ENCODE measurements at places on chromosomes 3 and 15.

- no peak for DNase-seq
Observed at GRCh38 chr3:114456742-114457141, 162.9 kb downstream of the TIGIT start.

- DNase-seq: peak; percentile 22
Observed at GRCh38 chr3:59212128-59212779, 162.4 kb upstream of the CFAP20DC start.

GRCh38 chr3:74711913-74712512 lies 97.6 kb upstream of the CNTN3 start:
- DNase-seq: no peak

- no peak for DNase-seq
Observed at GRCh38 chr3:167166594-167167253, 213.4 kb downstream of the ZBBX start.

GRCh38 chr15:92951800-92952457 lies 51.8 kb downstream of the CHD2 start:
- no peak for DNase-seq

- DNase-seq: no peak
Observed at GRCh38 chr3:79488407-79488806, 279.4 kb downstream of the ROBO1 start.

GRCh38 chr15:71448688-71449114 lies 333.4 kb downstream of the THSD4 start:
- peak; percentile 56 for DNase-seq

- DNase-seq: no peak
Observed at GRCh38 chr15:68497206-68497910, 65.4 kb upstream of the ITGA11 start.

DNA sequence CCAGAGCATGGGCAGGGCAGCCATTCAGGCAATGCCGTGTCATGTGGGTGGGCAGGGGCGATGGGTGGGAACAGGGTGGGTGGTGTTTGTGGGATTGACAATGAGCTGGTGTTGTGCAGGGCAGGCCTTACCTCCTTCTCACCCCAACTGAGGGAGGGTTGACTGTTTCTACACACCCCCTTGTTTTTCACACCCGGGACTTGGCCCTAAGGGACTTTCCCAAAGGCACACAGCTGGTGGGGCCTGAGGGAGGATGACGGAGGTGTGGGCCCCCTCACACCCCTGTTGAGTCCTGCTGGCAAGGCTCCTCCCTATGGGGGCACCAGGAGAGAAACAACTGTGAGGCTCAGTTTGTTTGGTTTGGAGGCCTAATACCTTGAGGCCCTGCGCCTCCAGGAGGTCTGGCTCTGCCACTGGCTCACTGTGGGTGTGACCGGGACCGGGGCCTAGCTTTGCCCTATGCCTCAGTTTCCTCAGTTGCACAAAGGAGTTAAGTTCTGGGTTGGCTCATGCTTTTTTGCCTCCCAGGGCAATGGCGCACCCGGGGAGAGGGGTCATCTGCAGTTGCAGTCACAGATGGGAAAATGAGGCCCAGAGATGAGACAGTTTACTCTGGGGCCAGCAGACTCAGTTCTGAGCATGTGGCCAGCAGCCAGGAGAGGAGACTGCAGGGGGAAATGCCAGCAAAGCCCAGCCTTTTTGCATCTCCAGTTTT lies 5.1 kb upstream of the DNAH1 start:
- DNase-seq: no peak

GRCh38 chr3:71045212-71045916 lies 538.2 kb downstream of the FOXP1 start:
- no peak for DNase-seq

GRCh38 chr3:158742871-158743663 lies 10.8 kb upstream of the RARRES1 start:
- DNase-seq: no peak

DNA sequence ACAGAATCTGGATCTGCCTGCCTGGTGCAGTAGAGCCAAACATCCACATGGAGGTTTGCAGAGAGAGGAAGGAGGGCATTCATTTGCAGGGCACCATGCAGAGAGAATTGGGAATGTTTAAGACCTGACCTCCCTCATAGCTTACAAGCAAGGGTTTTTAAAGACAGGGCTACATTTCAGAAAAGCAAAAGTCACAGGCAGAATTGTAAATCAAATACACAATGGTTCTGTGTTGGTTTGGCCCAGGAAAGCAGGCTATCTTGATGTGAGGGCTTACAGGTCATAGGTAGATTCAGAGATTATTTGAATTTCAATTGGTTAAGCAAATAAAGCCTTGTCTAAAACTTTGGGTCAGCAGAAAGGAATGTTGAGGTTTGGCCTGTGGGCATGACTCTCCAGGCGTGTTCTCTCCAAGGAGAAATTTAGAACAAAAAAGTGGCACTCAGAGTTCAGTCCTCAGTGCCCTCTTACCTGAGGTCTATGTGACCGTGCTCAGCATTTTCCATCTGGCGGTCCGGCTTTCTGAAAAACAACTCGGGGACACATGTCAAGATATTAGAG lies 91.5 kb downstream of the CD47 start:
- no peak for DNase-seq

GRCh38 chr3:164222197-164222596 lies 856.1 kb downstream of the SI start:
- no peak for DNase-seq

GRCh38 chr3:135311699-135312098 lies 516.6 kb downstream of the EPHB1 start:
- no peak for DNase-seq

DNA sequence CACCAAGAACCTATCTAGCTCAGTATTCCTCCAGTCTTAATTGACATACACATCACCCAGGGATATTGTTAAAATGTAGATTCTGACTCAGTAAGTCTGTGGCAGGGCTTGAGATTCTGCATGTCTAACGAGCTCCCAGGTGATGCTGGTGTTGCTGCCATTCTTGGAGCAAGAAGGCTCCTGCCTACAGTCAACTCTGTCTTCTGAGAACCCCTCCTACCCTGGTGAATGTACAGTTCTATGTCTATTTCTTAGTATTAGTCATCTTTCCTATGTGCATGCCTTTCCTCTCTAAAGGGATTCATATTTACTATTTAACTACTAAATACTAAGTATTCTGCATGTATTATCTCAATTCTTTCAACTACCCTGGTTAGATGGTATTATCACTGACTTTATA lies 268.7 kb downstream of the EDEM1 start:
- no peak for DNase-seq

DNA sequence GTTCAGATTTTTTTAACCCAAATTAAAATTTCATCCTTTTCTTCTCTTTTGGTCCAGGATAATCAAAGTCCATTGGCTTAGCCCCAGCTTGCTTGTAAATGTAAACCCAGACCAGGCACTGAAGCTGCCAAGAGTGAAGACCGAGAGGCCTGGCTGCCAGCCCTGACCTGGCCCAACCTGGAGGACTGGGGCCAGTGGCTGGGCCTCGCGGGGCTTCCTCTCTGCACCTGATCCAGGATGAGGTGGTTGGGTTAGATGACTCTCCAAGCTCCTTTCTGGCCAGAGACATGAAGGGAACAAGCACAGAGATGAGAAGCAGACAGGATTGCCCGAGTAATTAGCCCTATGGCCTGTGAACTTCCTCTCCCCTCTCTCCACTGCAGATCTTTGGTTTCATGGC lies 50.6 kb downstream of the CMTM6 start:
- no peak for DNase-seq

DNA sequence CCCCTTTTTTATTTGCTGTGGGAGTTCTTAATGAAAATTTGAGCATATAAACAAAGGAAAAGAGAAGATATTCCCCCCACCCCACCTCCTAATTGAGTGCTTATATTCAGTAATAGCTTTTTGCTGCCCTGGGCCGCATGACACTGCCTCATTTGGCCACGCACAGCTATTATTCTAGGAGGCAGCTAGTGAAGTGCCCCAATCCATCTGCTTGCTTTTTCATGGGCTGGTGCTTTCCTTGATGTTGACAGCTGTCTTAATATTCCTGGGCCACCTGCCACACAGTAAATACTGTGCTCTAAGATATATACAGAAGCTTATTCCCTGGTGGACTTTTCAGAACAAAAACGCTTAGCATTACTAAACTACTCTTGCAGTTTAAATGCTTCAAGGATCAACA lies 3.8 kb upstream of the CRYBG3 start:
- no peak for DNase-seq

GRCh38 chr3:9369508-9369907 lies 6.7 kb downstream of the THUMPD3 start:
- DNase-seq: no peak

- DNase-seq: no peak
Observed at GRCh38 chr3:148606979-148607378, 90.7 kb upstream of the AGTR1 start.

GRCh38 chr3:170749765-170750477 lies 120.1 kb downstream of the RPL22L1 start:
- no peak for DNase-seq

DNA sequence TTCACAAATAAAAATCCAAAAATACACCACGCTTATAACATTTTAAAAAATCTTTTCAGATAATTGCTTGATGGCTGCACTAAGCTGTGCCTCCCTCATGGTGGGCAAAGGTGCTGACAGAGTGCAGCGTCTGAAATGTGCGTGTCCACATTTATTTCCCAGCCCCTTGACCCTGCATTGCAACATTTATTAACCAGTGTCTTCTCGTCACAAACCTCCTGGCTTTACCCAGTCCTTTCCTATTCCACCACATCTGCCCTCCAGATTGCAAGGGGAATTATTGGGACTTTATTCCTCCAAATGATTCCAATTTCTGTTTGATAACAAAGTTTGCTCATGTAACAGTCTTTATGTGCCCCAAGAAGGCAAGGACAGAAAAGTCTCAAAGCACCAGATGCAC lies 5.5 kb downstream of the RASGRP1 start:
- no peak for DNase-seq

DNA sequence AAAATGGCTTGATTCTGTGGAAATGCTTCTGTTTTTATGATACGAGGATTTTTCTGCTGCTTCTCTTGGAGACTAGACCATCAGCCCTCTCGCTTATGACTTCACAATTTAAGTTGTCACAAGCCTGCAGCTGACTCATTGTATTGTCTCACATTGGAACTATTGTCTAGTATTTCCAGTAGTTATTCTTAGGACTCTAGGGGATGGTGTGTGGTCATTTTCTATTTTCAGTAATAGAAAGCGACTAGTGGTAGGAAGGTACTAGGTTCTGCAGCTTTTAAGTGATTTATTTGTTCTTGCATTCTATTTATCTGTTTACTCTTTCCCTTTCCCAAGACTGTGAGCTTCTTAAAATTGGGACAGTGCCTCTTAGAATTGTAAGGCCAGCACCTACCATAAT lies 66.3 kb upstream of the CRTC3 start:
- no peak for DNase-seq

DNA sequence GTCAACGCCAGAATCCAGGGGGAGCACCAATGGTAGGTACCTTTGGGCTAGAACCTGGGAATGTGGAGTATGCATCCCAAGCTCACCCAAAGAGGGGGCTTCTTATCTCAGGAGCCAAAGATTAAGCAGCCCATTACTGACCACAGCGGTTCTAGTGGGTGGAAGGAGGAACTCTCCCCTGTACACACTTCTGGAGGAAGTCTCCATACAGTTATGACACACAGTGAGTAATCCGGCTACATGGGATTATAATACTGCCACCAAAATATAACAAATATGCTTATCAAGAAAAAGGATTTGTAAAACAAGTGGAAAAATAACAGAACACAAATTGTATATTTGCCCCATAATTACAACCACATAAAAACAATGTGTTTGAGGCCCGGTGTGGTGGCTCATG lies 8.4 kb downstream of the MYO1E start:
- DNase-seq: no peak

GRCh38 chr15:99823346-99823745 lies 90.1 kb upstream of the LYSMD4 start:
- DNase-seq: no peak

GRCh38 chr3:104909198-104909597 lies 457.5 kb upstream of the ALCAM start:
- no peak for DNase-seq

GRCh38 chr15:59687836-59688235 lies 1.3 kb downstream of the BNIP2 start:
- no peak for DNase-seq

- DNase-seq: no peak
Observed at GRCh38 chr3:195751560-195751959, 30.8 kb downstream of the MUC20 start.

DNA sequence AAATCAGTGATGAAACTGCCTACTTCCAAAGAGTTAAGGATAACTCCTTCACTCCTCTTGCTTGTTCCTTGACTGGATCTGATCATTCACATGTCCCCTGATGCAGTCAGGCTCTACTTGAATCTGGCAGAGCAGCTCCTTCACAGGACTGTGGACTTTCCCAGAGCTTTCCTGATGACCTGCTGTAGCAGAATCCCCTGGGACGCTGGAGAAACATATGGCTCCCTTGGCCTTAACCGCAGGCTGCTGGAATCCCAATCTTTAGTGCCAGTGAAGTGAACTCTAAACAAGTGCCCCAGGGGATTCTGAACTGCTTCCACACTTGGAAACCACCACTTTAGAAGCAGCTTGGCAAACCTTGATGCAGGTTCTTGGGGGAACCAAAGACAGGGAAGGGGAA lies 217.8 kb downstream of the CHST2 start:
- no peak for DNase-seq

GRCh38 chr15:50143255-50143860 lies 24.3 kb upstream of the ATP8B4 start:
- DNase-seq: no peak

GRCh38 chr3:47221798-47222197 lies 57.9 kb upstream of the SETD2 start:
- DNase-seq: no peak

DNA sequence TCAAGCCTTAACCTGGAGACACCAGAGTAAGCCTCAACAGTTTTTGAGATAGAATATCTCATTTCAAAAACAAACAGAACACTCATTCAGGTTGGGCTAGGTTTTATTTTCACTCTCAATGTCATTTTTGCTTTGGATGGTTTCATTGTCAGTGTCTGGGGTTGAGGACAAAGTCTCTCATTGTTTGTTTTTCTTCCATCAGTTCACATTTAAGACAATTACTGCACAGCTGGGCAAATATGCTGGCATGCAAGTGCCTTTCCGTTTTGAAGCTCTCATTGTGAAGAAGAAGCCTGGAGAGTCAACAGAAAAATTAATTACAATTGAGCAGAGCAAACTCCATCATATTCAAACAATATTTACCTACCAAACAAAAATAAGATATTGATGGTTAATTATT lies 1050.0 kb downstream of the TBL1XR1 start:
- no peak for DNase-seq

- DNase-seq: no peak
Observed at GRCh38 chr15:85744579-85744978, 50.1 kb downstream of the KLHL25 start.

GRCh38 chr3:29312960-29313452 lies 32.1 kb downstream of the RBMS3 start:
- DNase-seq: no peak

GRCh38 chr15:96332637-96333121 lies 2.2 kb downstream of the NR2F2 start:
- no peak for DNase-seq

DNA sequence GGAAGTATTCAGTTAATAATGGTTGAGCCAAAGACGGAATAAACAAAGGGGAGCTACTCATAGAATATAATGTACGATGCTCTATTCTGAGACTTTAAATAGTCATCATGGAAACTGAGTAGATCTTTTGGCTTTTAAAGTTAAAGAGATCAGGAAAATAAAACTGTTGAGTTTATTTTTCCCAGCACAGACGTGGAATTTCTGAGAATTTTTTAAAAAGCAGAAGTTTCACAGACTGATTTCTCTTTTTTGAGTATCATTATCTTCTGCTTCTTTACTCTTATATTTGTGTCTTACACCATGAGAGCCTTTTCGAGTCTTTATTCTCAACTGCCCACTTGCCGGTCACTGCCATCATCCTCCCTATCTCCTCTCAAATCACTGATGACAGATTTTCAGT lies 13.2 kb downstream of the P2RY14 start:
- no peak for DNase-seq
